ENCODE measurements at places on chromosomes 6 and 20.

DNA sequence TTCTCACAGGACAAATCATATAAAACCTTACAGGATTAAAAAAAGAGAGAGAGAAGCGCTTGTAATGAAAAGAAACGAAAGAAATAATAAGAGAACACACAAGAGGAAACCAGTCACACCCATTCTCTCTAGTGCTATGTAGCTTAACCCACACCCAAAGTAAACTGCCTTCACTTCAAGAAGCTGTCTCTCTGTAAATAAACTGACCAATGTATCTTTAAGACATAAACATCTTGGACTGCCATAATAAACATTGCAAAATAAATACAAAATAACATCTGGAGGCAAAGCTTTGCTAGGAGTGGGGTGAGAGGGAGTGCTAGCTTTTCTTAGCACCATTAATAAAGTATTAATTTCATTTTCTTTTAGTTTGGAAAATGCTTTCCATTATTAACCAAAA, 61.6 kb upstream of the RNF146 start:
- no peak for DNase-seq

DNA sequence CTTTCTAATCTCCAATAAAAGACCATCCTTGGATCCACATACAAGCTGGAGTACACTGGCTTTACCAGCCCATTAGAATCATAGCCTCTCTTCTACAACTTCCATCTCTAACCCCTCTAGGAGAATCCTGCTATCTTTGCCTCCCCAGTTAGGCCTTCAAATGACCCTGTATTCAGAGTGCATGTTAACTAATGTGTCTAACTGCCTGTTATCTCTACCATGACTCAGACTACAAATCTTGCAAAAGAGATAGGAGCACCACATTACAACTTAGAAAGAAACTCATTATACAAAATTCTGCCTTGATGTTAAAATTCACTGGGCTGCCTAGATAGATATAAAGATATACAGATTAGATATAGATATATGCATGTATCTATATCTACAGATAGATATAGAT, 28.2 kb downstream of the GPR63 start:
- DNase-seq: no peak

DNA sequence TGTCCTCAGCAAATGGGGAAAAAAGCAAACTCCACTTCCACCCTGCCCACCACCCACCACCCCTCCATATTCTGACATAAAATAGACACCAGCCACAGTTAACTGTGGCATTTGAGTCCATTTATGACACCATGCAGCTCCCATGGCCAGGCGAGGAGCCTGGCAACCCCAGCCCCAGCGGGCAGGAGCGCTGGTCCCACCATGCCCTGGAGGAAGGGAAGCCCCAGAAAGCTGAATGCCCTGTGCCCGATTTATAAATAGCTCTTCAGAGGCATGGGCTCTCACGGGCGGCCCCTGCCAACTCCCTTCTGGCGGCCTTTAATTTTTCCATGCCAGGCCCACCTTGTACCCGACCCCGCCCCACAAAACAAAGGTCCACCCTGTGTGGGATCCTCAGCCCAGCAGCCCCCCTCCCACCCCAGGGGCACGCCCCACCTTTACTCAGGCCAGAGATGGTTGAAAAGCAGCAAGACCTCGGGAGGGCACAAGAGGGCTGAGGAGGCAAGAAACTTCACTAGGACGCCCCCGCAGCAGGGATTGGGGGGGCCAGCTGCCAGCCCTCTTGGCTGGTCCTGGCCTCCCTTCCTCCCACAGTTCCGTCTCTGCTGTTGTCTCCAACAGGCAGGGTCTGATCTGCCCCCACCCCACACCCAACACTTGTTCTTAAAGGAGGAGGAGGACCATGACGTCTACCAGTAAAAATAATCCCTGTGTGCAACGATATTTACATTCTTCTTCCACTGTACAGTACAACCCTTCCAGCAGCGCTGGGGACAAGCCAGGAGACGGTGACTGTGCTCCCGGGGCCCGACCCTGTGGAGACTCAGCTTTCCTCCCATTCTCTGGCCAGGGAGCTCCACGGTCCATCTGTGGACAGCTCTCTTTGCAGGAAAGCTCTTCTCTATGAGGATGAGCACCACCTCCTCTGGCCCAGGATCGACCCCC, 115.6 kb upstream of the CDYL start:
- no peak for DNase-seq

DNA sequence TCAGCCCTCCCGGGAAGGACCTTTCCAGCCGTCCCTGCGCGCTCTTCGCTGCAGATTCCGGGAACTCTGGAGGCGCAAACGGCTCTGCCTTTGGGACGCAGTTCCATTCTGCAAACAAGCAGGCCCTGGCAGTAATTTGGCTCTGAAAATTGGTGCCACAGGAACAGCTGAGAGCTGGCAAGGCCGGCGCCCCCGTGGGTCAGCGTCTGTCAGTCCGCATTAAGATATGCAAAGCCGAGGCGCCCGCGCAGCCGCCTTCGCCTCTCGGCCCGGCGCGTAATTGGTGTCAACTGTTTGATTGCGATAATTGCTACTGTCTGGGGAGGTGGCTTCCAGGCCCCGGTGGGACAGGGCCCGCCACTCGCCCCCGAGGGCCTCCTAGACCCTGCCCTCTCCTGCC, 73.6 kb downstream of the NCR2 start:
- DNase-seq: no peak

DNA sequence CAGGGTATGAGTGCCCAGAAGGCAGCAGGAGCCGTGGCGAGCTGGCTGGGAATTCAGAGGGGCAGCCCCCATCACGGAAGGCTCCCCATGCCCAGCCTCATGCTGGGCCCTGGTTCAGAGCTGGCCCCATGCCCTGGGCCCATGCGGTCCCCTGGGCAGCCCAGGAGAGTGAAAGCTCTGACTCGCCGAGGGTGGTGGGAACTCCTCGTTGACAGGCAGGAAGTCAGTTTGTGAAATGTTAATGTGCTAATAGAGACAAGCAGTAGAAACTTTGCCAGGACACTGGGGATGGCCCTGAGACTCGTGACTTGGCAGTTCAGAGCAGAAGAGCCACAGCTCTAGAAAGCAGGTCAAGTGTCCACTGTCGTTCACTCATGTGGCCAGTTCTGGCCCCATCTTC, 353.0 kb downstream of the TAF4 start:
- no peak for DNase-seq

DNA sequence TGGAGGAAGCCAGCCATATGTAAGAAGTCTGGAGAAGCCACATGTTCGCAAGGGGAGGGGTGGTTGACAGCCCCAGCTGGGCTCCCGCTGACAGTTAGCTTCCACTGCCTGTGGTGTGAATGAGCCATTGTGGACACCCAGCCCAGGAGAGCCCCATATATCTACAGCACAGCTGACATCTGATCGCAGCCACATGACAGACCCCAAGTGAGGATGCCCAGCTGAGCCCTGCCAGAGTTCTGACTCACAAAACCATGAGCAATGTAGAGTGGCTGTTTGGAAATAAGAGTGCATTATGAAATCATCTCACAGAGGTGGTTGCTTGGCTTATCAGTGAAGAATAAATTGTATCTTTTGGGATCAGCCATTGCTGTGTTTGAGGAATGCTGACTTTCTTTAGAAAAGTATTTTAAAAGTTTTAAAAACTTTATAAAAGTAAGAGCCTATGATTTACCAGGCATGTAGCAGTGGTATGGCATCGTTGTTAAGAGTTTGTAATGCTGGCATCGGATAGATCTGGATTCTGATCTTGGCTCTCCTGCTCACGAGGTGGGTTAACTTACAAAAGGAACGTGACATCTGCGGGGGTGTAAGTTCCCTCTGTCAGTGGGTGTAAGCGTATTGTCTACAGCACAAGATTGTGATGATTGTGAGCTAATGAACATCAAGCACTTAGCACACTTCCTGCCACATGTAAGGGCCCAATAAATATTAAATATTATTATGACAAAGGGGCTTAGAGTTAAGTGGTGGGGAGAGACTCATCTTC, 24.1 kb downstream of the CFAP61 start:
- DNase-seq: no peak

DNA sequence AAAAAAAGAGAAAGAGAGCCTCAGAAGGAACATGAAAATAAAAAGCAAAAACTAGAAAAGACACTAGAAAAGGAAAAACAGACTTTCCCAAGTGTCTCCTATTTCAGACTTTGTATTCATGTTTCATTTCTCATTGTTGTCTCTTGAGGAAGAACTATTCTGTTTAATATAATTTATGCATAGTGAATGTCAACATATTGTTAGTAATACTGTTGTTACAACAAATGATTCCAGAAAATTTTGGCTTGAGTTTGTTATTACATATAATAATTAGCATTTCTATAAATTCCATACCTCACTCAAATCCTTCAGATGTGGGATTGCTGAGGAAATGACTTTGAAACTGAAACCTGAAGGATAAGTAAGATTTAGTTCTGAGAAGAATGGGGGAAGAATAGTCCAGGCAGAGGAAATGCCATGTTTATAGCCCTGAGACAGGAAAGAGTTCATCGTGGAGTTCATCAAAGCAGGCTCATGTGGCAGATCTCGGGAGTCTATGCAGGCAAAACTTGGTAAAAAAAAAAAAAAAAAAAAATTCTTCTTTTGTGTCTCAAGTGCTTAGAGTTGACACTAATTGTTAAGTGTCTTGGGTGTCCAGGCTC, 53.1 kb upstream of the EIF2S2 start:
- no peak for DNase-seq

DNA sequence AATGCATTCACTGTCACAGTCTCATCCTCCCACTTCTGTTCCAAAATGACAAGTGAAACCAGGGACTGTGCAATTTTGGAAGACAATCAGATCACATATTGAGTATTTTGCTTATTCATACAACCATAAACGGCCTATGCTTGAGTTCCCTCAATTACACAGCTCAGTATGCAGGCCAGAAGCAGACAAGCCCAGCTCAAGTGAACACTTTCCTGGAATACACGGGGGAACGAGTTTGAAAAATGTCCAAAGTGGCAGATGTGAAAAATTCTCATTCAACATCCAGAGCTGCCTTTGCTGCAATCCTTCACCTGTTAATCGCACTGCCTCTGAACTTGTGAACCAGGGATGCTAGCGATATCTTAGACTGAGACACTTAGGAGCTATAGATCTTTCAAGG, 190.2 kb downstream of the COL9A1 start:
- DNase-seq: no peak

GRCh38 chr6:146489468-146490151, 54.0 kb upstream of the RAB32 start:
- no peak for DNase-seq

DNA sequence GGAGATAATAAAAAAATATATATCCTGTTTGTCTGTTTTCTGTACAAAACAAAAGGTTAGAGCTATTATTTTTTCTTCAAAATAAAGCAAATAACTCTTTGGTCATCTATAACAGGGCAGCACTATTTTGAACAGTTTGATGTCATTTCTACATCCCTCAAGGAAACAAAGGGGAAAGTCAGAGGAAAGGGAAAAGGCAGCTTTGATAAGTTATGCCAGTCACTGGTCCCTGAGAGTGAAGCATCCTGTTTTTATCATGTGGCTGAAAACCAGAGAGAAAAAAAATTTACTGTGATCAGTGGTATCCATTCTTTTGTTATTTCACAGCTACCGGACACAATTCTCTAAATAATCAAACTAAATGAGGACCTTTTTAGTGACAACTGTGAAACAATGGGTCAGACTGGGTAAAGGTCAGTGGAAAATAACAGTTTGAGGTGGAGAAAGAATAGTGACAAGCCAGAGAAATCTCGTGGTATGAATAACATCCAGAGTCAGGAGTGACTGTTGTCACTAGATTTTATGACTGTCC, 356.0 kb downstream of the HDGFL1 start:
- DNase-seq: no peak

- DNase-seq: no peak
Observed at GRCh38 chr6:35082046-35082732, 59.0 kb downstream of the TCP11 start.

DNA sequence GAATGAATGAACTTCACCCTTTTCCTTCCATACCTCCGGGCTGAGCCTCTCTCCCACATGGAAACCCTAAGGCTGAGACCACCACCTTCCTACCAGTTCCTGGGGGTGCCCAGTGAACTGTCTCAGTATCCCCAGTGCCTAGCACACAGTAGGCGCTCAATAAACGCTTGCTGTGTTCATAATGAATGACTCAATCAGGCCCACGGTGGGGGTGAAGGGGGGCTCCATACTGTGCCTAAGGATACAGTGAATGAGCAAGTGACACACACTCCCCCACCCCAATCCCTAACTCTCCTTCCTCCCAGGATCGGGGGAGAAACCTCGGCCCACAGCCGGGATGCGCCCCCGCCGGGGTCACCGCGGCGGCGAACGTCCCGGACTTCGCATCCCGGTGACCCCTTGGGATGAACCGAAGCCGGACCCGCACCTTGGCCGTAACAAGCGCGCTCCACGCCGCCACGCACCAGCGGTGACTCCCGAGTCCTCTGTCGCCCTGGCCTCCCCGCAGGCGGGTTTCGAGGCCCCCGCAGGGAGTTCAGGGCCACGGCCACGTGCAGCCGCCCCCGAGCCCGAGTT, 592 bp downstream of the KCNG1 start:
- no peak for DNase-seq

DNA sequence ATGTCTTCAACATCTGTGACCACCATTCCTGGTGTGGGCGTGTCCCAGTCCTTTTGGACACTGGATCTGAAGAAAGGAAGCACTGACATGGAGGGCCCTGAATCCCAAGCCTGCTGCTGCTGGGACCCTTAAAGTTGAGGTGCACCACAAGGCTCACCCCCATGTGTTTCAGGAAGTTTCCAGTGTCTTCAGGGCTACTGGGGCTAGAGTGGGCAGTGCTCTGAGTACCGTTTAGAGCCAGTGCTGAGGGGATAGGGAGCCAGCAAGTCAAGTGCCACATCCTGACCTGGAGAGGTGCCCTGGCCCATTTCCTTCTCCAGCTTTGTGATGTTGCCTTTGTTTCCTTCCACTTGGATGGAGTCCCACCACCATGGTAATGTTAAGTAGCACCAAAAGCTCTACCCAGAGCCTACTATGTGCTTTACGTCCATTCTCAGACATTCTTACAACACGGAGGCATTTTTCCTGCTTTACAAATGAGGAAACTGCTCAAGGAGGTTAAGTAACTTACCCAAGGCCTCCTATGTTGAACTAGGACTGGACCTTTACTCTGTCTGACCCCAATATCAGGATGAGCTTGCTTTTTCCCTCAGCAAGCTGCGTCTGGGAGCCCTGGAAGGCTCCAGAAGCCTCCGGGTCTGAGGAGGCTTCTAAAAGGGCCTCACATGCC, 552 bp upstream of the DEF6 start:
- DNase-seq: no peak

DNA sequence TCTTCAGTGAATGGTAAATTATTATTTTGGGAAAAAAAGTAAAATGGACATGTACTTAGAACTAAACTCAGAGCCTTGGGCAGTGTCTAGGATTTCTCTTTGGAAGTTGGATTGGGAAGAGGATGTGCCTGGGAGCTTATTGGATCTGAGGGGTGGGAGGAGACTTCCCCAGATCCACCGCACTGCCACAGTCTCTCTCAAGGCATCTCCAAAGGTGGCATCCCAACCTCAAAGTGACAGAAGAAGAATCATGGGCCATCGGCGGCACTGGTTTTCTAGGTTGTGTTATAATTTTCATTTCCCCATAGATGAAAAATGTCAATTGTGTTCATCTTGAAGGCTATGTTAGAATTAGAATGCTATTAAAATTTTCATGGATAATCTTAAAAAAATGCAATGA, 66.8 kb upstream of the CD93 start:
- DNase-seq: no peak
